ENCODE measurements at places on chromosomes 7 and 10.

DNA sequence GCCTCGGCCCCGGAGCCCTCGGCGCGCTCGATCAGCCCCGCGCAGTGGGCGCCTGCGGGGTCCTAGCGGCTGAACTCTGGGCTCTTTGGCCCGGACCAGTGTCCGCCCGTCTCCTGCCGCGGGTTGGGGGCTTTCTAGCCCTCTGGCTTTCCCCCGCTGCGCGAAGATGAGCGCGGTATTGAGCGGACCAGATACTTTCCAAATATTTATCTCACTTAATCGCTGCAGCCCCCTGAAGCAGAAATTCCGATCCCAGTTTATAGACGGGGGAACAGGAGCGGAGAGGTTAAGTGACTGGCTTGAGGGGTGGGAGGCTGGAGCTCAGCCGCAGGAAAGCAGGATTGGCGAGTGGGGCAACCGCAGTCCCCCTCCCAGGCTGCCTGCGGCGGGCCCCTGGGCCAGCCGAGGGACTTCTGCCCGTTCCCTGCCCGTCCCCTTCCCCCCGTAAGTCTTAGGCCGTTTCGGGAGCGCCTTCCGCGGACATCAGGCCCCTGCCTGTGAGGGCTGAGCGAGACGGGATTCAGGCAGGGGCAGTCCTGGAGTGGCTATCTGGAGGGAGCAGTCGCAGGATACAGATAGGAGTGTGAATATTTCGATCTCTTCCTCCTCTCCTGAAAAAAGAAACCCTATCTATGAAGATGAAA, 565 bp downstream of the STRIP2 start:
- no peak for DNase-seq

GRCh38 chr10:5570007-5570655, 45.4 kb downstream of the CALML3 start:
- no peak for DNase-seq

DNA sequence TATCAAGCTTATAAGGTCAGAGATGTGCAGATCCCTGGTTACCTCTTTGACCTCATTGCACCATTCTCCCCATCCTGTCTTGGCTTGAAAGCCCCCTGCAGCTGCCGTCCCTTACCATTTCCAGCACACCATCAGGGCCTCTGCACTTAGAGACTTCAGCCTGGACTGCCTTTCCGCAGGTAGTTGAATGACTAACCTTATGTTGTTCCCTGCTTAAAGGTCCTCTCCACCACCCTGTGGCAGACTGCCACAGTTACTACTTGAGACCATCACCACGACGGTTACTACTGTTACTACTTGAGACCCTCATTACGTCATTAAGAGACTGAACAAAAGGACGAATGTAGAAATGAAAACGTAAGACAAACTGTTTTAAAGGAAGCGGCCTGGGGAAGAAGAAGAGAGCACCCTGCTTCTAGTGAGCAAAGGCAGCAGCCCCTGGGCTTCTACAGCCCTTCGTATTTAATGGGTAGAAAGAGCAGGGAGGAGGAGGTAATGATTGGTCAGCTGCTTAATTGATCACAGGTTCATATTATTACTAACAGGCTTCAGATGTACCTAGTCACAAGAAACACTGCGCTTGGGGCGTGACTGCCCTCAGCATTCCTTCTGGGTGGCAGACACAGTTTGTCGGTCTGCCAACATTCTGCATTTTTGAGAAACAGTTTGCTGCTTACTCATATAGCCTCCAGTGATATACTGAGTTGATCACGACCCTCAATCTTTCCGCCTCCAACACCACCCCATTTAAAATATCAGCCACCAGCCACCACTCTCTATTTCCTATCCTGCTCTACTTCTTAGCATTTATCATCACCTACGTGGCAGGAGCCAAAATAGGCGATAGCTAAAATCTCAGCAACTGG, 74.1 kb upstream of the PARD3 start:
- no peak for DNase-seq

GRCh38 chr7:156192921-156193320, 380.7 kb upstream of the SHH start:
- DNase-seq = no peak

- DNase-seq = no peak
Measured at GRCh38 chr10:72588266-72588665, 37.6 kb downstream of the MICU1 start.

- DNase-seq = no peak
Measured at GRCh38 chr10:65396997-65397396, 1528.8 kb upstream of the LRRTM3 start.

DNA sequence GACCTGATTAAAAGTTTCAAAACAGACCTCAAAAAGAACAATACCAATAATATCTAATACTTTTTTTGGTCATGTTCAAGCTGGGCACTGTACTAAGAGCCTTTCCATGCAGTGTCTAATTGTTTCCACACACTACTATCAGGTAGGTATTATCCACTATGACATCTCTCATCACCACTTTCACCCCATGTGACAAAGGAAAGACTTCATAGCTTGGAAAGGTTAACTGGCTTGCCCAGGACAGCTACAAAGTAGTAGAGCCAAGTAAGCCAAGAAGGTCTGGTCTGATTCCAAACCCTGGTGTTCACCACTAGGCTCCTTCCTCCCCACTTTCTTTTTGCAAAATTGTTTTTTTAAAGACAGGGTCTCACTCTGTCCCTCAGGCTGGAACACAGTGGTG, 400.5 kb downstream of the KCNMA1 start:
- DNase-seq = no peak

- no peak for DNase-seq
Measured at GRCh38 chr10:29114141-29114540, 174.7 kb upstream of the LYZL1 start.

DNA sequence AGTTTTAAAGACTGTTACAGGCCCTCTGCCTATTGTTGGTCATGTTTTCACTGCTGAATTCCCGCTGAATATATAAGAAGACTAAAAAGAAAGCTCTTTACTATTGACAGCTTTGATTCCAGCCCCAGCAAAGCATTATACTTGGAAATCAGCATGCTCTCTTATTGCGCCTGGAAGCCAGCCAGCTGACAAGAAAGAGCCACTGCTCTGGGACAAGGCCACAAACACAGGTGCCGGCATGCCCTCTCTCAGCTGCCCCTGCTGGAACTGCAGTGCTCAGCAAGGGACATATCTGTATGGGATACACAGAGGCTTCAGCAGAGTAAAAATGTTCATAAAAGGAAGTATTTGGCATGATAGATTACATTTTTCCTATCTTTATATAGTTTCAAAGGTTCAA, 523.9 kb downstream of the ADRA2A start:
- DNase-seq = no peak

- DNase-seq = no peak
Measured at GRCh38 chr10:66924674-66925345, 1.0 kb upstream of the LRRTM3 start.

GRCh38 chr7:156000601-156001396, 188.5 kb upstream of the SHH start:
- DNase-seq = no peak

DNA sequence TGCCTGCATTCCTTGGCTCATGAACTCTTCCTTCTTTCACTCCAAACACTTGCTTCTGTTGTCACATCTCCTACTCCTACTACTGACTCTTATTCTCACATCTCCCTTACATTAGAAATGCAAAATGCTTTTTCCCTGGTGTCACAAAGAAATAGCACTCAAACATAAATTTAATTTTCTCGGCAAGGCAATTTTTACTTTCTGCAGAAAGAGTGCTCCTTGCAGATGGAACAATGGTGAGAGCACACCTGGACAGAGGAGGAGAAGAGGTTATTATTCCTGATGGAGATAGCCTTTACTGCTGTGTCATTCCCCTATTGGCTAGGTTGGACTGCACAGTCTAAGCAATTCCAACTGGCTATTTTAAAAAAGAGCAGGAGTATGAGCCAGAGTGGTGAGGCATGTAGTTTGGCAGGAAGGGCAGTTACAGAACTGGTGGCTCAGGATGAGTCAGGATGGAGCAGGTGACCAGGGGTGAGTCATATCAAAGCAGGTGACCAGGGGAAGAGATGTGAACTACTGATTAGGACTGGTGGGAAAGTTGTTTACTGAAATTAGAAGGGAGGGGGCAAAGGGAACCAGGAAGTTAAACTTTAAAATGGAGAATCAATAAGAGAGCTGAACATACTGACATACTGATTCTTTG, 52.9 kb downstream of the CYP2C9 start:
- DNase-seq = no peak

- no peak for DNase-seq
Measured at GRCh38 chr7:107002126-107002525, 42.4 kb upstream of the PRKAR2B start.

DNA sequence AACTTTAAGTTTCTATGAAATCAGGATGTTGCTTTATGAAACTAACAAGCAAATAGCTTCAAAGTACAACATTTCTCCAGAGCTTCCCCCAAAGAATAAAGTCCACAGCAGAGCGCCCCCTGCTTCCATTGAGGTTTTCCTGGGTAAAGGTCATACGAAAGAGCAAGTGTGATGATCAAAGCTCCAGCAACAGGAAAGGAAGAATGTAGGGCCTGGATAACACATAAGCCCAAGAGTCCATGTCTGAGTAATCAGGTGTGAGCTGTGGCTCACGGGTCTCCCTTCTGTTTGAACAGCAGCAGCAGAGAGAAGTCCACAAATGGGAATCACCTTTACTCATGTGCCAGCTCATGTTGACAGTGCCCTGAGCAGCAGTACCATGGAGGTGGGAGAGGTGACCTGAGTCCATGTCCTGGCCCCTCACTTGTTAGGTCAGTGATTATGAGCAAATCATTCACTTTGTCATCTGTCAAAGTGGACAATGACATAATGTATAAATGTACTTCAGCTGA, 50.5 kb downstream of the MRPL32 start:
- no peak for DNase-seq

- DNase-seq = no peak
Measured at GRCh38 chr7:50614721-50615518, 49.7 kb upstream of the DDC start.

DNA sequence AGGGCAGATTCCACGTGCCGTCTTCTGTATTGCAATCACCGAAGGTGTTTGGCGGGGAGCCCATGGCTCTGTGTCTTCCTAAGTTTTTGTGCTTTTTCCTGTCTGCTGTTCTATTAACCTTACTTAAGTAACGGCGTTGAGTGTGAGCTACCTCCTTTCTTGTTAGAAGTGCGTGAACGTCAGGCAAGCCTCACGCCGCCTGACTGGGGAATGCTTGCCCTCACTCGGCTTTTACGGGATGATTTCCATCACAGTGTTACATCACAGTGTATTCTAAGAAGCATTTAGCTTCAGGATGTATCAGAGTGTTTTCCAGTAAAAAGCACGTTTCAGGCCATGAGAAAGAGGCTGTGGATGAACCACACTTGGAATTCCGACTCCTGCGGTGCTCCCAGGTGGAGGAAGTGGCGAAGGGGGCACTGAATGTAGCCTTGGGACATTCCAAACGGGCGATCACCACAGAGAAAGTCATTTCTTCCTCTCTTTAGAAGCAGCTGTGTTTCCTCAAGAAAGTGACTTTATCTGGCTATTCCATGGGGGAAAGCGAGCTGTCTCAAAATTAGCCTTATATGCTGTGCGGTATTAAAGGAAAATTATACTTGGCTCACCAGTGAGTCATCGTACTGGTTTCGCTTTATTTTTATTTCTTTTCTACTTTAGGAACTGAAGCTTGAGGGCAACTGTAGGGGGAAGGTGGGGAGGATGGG, 290.7 kb downstream of the KLF6 start:
- DNase-seq = no peak

GRCh38 chr10:21976739-21977138, 26.8 kb downstream of the DNAJC1 start:
- no peak for DNase-seq

DNA sequence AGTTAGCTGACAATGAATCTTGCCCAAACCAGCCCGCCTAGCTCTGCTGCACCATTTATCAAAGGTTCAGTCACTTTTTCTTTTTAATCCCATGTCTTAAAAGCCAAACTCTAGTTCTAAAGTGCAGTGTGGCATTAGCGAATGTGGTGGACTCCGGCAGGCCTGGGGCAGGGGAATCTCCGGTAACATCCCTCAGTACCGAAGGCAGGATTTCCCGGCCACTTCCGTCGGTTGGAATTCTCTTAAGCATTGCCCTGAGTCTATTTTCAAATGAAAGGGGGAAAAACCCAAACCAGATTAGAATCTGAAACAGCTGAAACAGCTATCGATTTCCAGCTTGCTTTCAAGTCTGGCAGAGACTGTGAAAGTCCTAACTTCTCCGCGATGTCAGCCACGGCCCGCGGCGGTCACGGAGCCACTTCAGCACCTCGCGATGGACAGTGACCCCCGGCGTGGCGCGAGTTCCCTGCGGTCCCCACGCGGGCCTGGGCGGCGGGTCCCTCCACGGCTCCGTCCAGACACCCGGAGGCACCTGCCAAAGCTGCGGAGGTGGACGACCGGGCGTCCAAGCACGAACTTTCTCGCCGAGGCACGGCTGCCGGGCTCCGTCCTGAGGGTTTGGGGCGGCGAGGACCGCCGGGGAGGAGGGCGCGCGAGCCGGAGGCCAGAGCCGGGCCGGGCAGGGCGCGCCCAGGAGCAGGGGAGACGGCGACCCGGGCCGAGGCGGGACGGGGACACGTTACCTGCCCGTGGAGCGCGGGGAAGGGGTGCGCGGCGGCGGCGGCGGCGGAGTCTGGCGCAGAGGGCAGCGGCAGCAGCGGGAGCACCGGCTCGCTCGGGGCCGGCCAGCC, 745 bp downstream of the TCERG1L start:
- DNase-seq = no peak

- DNase-seq = no peak
Measured at GRCh38 chr10:110562348-110562747, 5.1 kb upstream of the SMC3 start.

DNA sequence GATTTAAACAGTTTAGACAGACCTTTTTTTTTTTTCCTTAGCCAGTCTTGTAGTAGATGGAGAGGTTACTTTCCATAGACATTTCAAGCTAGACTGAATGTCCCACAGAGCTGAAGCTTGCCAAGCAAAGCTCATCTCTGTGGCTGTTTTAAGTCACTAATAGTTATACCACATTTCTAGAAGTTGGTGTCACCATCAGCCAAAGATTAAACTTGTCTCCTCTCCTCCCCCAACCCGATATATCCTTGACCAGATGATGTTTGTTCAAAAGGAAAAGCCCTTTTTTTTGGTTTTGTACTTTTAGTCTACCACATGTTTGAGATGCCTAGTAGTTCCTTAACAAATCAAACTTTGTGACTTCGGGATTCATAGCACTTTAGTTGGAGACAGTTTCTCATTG, 66.1 kb downstream of the ADD3 start:
- DNase-seq = no peak

DNA sequence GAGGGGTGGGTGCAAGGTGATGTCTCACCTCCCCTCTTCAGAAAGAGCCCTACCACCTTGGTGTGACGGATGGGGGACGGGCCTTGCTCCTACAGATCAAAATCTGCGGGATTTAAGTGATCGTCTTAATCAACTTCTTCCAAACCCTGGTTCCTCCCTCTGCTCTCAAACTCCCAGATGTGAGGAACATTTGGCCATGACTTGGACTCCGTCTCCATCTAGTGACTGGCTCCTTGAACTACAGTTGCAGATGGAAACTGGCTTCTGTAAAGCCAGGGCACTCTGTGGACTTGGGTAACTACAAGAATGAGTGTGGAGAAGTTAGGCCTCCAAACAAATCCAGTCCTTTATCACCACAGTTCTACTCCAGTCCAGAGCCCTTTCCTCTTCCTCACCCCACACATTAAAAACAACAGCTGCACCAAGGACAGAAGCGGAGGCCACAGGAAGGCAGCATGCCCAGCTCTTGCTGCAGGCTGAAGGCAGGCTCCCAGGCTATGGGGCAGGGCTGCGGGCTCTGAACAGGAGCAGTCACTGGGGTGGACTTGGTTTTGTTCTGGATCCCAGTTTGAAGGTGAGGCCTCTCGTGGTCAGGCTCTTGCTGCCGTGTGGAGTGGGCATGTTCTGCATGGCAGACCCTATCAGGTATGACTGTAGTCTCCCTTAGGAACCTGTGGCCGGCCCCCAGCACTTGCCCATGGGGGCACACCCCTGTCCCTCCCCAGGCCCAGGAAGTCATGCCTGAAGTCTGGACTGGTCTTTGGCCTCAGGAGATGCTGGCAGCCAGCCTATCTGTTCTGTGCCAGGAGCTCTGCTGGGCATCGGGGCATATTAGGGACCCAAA, 79.4 kb downstream of the VWC2 start:
- DNase-seq = no peak

Data from stimulated activated CD8-positive, alpha-beta memory T cell treated with anti-CD3 and anti-CD28 coated beads, Interleukin-7, amount 100 ng/mL, for 1 hour (primary cell).